ENCODE measurements at places on chromosomes 7 and 10.

DNA sequence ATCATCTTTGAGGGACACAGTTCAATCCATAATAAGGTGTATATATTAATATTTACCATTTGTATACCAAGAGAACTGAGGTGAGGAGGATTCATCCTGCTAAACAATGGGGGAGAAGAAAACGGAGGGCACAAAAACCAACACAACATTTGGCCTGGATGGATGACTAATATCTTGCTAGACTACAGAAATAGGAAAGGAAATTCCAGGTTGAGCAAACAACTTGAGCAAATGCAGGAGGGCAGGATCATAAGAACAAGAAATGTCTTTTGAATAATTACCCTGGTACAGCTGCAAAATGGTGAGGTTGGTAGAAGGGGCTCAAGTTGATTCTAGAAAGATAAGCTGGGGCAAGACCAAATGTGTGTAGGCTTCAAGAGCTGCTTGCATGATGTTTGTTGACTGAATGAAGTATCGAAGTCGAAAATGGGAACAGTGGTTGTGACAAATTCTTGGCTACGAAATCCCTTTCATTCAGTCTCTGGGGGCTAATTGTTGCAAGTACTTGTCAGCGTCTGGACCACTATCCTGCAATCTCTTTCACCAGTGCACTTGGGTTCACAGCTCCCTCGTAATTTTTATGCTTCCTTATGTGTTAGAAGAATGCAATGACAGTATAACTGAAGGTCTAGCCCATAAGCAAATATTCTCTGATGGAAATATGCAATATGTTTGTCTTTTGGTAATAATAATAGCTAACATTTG, 176.2 kb downstream of the PTEN start:
- no peak for DNase-seq

DNA sequence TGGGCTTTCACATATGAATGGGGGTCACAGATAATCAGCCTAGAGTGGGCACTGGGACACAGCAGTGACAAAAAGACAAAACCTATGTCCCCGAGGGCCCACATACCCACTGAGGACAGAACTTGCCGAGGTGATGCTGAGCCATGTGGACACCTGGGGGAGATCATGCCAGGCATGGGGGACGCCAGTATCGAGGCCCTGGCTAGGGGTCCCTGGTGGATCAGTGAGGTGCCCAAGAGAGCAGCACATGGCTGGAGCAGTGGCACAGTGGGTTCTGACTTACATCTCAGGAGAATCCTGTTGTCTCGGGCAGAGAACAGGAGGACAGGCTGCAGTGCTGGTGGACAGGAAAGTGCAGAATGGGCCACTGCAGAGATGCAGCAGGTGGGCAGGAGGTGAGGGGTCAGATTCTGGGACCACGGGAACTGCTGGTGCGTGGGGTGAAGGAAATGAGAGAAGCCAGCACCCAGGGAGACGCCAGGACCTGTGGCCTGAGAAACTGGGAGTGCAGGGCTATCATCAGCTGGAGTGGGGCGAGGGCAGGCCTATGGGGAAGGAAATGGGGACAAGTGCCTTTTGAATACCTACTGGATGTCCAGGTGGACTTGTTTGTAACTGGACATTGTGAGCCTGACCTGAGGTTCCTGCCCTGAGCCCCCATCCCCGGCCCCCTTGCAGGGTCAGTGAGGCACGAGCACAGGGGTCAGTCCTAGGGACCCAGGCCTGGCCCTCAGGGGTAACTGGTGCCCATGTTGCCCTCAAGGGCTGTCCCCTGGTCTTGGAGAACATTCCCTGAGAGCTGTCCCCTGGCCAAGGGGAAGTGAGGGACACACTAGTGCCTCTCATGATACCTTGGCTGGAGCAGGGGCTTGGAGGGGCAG, 91.2 kb upstream of the RET start:
- no peak for DNase-seq

DNA sequence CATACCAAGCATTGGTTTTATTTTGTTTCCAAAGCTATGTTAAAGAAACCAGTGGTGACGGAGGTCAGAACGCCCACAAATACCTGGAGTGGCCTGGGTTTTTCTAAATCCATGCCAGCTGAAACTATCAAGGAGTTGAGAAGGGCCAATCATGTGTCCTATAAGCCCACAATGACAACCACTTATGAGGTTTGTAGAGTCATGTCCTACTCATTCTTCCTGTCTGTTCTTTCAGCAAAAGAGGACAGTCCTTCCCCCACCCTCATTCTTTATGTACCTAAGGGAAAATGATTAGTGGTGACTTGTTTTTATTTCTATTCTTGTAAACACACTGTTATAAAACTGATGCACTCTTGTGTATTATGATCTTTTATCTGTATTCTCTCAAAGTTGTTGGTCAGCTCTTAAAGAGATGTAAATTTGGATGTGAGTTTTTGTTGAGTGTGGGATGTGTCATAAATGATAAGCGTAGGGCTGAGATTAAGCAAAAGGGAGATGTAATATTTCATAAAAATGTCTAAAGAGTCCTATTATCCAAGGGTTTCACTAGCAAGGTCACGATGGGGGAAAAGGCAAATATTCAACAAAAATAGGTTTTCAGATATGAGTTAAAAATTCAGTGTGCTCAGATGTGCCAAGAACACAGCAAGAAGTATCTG, 294.4 kb downstream of the BICC1 start:
- DNase-seq = no peak

DNA sequence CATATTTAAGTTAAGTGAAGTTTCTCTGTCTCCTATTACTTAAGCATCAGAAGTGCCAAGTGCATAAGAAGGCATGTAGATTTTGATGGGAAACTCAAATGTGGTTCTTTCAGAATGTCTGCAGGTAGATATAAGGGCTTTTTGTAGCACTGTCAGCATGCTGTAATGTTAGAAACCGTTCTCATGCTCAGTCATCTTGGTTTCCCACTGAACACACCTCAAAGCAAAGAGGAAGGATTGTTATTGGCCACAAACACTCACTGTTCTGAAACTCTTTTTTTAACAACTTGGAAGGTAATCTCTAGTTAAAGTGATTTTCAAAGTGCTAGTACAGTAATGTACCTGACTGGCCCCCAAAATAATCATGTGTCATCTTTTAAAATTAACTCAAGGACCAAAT, 126.0 kb downstream of the AASS start:
- DNase-seq = no peak

- DNase-seq = no peak
Observed at GRCh38 chr7:16070806-16071205, 350.5 kb downstream of the CRPPA start.

- no peak for DNase-seq
Observed at GRCh38 chr10:44706745-44707144, 204.4 kb upstream of the TMEM72 start.

Data from nephron progenitor cell (in vitro differentiated cells).